ENCODE measurements at places on chromosomes 11 and 22.

GRCh38 chr11:20949585-20949984 is 280.2 kb downstream of the NELL1 start:
- DNase-seq = no peak

GRCh38 chr11:14414470-14415461 is 55.8 kb upstream of the RRAS2 start:
- DNase-seq = no peak

DNA sequence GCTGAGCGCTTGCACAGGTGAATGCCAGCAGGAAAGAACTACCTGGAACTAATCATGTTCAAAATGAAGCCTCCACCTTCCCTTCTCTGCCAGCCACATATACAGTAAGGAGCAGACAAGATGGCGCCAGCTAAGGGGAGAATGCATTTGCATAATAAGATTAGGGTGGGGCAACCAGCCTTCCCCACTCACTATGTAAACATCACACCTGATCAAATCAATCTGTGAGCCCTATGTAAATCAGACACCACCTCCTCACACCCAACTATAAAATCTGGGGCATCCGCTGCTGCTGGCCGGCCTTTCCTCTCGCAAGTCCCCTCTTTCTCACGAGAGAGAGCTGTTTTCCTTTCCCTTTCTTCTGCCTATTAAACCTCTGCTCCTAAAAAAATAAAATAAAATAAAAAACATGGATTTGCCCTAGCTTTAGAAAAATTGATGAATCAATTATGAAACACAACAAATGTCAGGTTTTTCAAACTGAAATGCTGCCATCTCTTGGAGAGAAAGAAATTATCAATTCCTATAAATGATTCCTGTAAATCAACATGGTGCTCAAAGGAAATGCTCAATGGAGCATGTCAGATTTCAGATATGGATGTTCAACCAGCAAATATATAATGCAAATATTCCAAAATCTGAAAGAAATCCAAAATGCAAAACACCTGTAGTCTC is 108.9 kb downstream of the SGSM3 start:
- peak; percentile 10 for DNase-seq

- DNase-seq = peak; percentile 73
Observed at GRCh38 chr11:63940786-63941185, 2.0 kb downstream of the NAA40 start.

GRCh38 chr11:68470304-68470811 is 9.8 kb downstream of the PPP6R3 start:
- no peak for DNase-seq
